ENCODE measurements at places on chromosomes 4 and X.

DNA sequence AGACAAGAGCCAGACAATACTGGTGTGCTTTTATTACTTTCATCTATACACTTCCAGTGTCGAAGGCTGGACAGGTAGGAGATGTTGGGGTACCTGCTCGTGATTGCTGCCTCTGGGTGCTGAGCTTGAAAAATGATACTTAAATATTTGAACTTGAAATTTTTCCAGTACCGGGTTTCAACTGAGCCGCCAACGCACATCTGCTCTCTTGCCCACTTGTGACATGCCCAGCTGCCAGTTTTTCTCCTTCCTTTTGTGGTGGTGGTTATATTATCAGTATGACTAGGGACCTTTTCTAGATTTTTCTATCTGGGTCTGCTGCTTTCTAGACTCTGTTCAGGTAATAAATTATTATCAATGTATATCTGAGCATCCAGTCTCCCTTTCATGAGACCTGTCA, 3.4 kb downstream of the OGT start:
- no peak for DNase-seq

DNA sequence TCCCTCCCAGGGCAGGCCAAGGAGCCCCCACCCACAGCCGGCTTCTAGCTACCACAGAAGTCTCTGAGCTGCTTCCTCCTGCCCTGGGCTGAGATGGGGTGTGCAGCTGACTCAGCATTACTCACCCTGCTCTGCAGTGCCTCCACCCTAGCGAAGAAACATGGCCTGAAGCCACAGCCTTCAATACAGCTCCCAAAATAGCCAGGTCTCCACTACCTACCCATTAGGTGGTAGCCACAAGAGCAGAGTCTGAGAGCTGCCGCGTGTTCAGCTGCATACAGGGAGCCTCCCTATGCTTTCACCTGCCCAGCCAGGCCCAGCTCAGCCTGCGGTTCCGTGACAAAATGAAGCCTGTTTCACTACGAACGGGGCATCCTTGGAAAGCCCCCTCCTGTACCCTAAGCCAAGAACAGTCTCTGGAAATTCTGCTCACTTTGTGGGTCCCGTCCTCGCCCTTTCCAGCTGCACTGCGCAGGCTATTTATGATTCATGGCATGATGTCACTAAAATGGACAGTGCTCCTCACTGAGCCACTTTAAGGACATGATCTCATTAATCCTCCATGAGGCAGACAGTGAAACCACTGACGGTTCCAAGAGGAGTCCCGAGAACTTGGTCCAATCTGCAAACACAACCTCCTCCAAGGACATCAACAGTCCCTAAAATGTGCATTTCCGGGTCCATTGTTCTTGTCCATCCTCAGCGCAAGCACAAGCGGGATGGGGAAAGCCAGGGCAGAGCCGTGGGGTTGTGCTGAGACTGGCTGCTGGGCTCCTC, 20.2 kb downstream of the WDR1 start:
- no peak for DNase-seq

- DNase-seq, result no peak
These were observed 408 bp downstream of the TET2 start for GRCh38 chr4:105147016-105147552.

DNA sequence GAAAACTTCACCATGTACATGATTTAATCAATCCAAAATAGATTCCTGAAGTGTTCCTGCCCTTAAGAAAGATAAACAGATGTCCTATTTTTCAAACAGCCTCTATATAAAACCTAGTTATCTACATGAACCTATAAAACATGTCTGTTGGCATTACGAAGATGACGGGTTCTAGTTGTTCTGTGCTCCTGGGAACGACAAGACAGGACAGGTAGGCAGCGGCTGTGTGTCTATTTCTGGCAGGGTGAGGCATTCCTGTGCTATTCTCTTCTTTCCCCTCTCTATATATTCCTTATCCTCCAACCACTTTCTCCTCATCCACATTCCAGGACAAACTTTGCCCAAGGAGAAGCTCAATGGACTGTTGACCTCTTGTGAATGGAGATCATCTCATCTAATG, 6.1 kb downstream of the FAT1 start:
- no peak for DNase-seq

- no peak for DNase-seq
These were observed 15.1 kb downstream of the TAF9B start for GRCh38 chrX:78124307-78124706.

DNA sequence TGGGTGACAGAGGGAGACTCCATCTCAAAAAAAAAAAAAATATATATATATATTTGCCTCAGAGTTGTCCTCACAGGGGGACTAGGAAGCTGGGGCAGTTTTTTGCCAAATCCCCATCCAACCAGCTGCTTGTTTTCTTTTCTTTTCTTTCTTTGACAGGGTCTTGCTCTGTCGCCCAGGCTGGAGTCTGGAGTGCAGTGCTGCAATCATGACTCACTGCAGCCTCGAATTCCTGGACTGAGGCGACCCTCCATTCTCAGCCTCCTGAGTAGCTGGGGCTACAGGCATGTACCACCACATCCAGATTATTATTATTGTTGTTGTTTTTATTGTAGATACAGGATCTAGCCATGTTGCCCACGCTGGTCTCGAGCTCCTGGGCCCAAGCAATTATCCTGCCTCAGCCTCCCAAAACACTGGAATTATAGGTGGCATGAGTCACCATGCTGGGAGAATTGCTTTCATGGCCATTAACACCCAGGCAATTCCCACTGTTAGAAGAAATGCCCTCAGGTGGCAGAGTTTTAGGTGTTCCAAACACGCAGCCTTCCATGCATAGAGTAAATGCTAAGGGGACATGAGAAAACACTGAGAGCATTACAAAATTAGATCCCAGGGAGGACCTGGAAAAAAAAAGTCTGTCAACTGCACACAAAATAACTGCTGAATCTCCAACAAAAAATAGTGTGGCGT, 98.0 kb downstream of the ARHGAP6 start:
- no peak for DNase-seq

- DNase-seq, result no peak
These were observed 11.4 kb downstream of the RNF150 start for GRCh38 chr4:141121768-141122454.

DNA sequence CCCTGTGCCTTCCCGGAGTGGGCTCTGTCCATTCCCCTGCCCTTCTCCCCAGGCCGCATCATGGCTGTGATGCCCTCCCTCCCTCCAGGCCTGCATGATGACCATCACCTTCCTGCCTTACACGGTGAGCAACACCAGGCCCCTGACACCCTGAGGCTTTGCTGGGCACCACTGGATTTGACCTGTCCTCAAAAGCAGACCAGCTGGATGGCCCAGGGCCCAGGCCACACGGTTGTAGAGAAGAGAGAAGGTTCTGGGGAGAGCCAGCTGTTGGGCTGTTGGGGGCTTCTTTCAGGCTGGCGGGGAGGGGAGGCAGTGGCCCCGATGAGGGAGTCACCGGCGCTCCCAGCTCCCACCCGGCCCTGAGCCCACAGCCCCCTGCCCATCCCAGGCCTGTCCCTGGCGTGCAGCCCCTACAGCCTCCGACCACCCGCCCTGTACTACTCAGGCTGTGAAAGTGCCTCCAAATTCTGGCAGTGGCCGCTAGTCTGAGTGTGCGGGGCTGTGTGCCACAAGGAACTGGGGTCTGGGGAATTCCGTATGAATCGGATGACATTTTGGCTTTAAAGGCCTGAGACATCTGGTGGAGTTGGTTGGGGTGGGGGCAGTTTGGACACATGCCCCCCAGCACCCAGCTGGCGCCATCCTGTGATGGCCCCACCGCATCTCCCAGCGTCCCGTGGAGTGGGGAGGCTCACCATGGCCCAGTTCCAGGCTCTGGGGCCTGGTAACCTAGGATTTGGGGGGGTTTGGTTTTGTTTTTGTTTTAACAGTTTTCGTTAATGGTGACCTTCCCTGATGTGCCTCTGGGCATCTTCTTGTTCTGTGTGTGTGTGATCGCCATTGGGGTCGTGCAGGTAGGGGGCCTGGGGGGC, 19.6 kb downstream of the TMEM175 start:
- no peak for DNase-seq

DNA sequence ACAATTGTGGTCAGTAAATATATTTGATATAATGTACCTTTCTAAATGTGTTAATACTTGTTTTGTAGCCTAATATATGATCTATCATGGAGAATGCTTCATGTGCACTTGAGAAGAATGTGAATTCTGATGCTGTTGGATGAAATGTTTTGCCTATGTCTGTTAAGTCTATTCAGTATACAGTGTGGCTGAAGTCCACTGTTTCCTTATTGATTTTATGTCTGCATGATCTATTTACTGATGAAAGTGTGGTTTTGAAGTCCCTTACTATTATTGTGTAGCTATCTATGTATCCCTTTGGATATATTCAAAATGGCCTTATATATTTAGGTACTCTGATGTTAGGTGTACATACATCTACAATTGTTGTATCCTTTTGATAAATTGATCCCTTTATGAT, 515.8 kb upstream of the EPHA5 start:
- no peak for DNase-seq

DNA sequence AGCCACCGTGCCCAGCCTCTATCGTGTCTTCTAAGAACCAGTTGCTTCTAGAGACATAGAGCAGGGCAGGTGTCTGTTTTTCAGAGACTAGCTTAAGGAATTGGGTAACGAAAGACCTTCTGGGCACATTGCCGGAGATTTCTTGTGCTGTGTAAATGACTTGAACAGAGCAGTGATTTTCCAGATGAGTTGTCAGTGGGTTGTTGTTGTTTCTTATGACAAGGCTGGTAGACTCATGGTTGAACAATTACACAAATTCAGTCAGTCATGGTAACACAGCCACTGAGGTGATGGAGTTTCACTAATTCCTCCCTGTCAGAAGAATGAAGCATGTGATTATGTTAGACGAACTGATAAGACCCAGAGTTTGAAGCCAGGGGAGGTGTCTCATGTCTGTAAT, 20.5 kb upstream of the DDX3X start:
- no peak for DNase-seq

- no peak for DNase-seq
These were observed 69.8 kb upstream of the FAT4 start for GRCh38 chr4:125244848-125245450.

GRCh38 chr4:60201052-60201673, 999.0 kb upstream of the ADGRL3 start:
- peak; percentile 52 for DNase-seq

GRCh38 chr4:174316954-174317353, 33.2 kb downstream of the CEP44 start:
- DNase-seq, result no peak

GRCh38 chr4:65656008-65656407, 14.3 kb downstream of the EPHA5 start:
- DNase-seq, result no peak

DNA sequence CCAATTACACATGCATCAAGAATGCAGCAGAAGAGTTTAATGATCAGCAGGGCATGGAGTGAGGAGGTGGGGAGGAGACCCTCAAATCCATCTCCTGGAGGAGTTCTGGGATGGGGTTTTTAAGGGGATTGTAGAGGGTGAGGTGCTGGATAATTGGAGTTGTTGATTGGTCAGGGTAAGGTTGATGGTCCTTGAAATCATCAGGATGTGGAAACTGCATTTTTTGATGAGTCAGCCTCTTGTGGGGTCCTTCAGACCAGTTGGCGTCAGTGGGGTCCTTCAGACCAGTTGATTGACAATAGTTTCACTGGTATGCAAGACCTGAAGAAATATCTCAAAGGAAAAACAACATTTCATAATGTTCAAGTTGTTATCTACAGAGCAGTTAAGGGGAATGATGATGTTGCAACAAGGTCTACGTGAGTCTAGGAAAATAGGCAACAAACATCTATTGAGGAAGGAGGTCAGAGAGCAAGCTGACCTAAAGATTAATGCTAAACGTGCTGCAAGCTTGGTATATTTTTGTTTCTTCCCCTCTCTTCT, 88.3 kb downstream of the NRK start:
- no peak for DNase-seq

- no peak for DNase-seq
These were observed 62.2 kb downstream of the AMELX start for GRCh38 chrX:11355259-11355909.

DNA sequence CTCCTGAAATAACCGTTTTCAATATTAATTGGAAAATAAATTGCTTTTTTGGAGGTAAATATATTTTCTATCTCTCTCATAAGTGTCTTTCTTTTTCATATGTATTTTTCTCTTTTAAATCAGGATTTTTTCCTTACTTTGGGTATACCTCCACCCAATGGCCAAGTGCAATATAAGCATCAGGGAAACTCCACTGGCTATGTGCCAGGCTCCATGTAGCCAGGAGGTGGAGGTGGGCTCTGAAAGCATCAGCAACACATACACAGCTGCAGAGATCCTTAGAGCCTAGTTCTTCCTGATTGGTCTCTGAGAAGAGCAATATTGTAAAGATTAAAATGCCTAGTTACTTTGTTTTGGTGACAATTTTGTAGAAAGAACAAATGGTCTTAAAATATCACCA, 3.4 kb downstream of the GABRA2 start:
- no peak for DNase-seq

- DNase-seq, result no peak
These were observed 665.1 kb downstream of the RAPGEF2 start for GRCh38 chr4:159768016-159768415.

DNA sequence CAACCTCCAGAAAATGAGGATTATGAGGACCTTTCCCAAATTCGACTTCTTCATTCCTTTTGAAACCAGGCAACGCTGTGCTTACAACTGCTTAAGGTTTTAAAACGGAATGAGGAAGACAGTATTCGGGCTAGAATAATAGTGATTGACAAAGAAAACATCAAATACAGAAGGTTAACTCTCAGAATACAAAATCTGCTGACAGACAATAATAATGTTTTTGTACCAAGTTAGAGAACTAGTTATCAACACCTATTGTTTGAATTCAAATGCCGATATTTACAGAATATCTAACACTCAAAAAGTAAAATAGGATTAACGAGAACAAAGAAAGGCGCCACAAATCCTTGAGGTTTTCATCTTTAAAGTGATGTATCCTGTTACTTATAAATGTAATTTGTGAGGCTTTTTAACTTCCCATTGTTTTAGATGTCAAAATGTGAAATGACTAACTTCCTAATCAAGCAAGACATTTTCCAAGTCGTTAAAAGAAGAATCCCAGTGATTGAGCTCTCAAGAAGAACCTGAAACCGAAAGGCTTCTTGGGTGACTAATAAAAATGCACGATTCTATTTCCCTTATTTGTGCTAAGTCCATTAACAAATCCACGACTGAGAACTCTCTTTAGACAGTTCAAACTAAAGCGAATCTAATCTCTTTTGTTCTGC, 118.3 kb downstream of the SORBS2 start:
- no peak for DNase-seq
